Astrocyte (in vitro differentiated cells and primary cell): ENCODE measurements at places on chromosomes 5 and 9.

GRCh38 chr9:72280913-72281500 lies 84.0 kb downstream of the ZFAND5 start:
- peak; percentile 35 for DNase-seq

DNA sequence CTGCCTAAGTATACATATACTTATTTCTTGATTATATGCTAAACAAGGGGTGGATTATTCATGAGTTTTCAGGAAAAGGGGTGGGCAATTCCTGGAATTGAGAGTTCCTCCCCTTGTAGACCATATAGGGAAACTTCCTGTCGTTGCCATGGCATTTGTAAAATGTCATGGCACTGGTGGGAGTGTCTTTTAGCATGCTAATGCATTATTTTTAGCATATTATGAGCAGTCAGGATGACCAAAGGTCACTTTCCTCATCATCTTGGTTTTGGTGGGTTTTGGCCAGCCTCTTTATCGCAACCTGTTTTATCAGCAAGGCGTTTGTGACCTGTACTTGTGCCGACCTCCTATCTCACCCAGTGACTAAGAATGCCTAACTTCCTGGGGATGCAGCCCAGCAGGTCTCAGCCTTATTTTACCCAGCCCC lies 80.9 kb downstream of the ALDH7A1 start:
- DNase-seq, result peak; percentile 43

DNA sequence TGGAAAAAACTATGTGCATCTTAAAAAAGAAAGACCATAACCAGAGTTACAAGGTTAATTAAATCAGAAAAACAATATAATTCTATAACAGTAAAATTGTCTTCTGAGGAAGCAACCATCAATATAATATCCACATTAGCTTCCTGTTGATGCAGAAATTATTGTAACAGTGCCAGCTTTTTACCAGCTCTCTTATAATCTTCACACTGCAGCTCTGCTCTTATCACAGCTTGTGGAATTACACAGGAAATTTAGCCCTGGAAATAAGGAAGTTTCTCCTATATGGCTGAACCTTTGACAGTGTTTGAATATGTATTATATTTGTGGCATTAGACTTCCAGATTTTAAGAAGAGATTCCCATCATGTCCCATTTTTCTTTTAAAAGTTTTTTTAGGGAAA lies 49.1 kb upstream of the TEK start:
- DNase-seq, result no peak

GRCh38 chr5:125277494-125278154 lies 531.2 kb upstream of the ZNF608 start:
- peak; percentile 95 for DNase-seq

GRCh38 chr5:138954257-138955012 lies 79.3 kb upstream of the LRRTM2 start:
- DNase-seq, result no peak

DNA sequence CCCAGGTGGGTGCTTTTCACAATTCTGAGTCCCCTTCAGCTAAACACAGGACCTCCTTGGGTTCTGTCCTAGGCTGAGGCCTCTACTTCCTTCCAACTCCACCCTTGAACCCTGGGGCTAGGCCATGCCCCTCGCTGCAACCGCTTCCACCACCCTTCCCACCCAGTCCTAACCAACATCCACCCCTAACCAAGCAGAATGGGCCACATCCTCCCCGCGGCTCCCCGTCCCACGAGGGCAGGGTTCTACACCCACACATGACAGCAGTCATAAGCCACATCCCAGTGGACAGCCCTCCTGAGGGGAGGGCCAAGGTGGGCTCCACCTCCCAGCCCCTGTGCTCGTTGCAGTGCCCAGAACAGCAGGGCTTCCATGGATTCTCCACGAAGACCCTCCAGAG lies 65.8 kb downstream of the SHB start:
- DNase-seq, result no peak

- no peak for DNase-seq
Observed at GRCh38 chr5:73682176-73682575, 56.2 kb downstream of the ARHGEF28 start.

- DNase-seq, result peak; percentile 8
Observed at GRCh38 chr9:35577486-35577885, 27.6 kb upstream of the TESK1 start.

GRCh38 chr9:35177520-35177919 lies 15.7 kb downstream of the UNC13B start:
- no peak for DNase-seq

DNA sequence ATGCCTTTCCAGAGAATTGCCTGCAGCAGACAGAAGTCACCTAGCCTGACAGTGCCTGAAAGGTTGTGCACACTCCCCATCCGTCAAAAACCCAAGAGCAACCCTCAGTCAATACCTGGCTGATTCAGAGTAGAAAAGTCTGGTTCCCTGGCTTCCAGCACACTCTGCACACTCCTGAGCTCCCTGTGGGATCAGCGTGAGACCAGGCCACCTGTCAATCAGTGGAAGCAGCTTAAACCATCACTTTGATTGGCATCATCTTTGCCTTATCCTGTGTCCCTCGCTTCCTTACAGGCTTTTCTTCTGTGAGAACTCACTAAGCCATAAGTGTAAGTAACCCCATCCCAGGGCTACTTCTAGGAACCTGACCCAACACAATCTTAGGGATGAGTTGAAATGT lies 109.8 kb downstream of the ACTL7B start:
- DNase-seq, result no peak

GRCh38 chr5:112338681-112339337 lies 80.3 kb downstream of the EPB41L4A start:
- DNase-seq, result peak; percentile 35

GRCh38 chr9:113837334-113837733 lies 38.8 kb upstream of the ZNF618 start:
- no peak for DNase-seq

DNA sequence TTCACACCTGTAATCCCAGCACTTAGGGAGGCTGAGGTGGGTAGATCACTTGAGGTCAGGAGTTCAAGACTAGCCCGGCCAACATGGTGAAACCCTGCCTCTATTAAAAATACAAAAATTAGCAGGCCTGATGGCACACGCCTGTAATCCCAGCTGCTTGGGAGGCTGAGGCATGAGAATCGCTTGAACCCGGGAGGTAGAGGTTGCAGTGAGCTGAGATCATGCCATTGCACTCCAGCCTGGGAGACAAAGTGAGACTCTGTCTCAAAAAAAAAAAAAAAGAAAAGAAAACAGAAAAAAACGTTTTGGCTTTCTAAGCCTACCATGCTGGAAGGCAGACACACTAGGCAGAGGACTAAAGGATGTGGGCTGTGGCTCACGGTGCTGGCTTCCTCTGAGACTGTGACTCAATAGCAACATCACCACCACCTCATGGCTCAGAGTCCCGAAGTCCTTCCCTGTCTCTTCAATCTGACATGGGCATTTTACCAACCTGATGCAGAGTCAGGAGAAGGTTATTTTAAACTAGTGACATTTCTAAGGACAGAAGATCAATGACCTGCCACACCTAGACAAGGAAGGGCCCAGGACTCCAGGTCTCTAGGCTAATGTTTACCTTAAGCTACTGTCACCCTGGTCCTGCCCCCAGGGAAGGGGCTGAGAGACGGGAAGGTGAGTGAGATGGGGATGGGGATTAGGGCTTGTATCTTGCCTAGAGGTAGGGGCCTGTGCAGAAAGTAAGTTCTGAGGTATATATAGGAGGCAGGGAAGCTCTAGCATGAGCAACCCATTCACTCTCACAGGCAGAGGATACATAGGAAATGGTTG lies 3.7 kb downstream of the ECSCR start:
- DNase-seq, result peak; percentile 86

GRCh38 chr5:59021286-59021673 lies 438.4 kb downstream of the RAB3C start:
- DNase-seq, result no peak

DNA sequence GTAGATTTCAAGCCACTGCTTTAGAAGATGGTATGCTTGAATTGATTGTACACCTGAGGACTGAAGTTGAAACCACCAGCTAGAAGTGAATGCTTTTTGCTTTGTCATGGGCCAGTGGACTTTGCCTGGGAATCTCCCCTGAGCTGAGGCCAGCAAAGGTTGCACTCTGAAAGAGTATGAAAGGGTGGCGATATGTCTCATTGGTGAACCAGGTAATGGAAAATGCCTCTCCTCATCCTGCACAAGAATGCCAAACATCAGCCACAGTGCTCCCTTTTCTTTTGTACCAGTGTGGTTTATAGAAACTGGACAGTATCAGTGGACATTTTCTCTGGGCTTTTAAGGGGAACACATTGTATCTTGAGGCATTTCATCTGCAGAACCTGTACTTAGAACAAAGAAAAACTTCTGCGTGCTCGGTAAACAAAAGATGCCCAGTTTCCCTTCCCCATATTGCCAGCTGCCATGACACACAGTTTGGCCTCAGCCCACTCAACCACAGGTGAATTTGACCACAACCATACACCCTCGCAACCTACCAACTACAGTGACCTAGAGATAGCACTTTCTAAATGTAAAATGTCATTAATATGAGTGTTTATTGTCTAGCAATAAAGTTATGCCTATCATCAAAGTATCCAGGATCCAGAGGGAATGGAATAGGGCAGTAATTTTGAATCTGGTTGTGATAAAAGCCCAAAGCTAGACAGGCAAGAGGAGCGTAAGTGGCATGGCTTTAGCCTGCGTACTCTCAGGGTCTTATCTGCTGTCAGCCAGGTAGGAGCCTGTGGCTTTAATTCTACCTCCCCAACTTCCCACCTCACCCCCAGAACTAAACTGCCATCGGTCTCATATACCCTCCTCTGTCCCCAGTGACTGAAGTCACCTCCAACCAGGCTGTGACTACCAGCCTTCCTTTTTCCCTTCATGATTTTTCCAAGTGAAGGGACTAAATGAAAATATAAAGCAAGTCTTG lies 79.5 kb upstream of the LHFPL2 start:
- no peak for DNase-seq

DNA sequence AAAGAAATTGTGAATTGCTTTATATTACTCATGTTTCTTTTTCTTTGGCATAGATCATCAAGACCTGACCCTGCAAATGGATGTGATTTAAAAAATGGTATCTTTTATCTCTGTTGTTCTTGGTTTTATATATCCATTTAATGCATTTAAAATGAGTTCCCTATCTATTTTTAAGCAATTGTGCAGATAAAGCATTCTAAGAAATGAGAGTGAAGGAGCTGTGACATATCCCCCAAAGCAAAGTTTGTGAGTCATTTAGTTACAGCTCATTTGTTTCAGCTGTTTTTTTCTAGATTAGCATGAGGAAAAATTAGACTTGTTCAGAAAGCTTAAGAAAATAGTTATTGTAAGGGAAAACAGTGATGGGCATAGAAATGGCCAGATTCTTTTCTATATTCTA lies 7.6 kb upstream of the ELOVL7 start:
- DNase-seq, result peak; percentile 19

DNA sequence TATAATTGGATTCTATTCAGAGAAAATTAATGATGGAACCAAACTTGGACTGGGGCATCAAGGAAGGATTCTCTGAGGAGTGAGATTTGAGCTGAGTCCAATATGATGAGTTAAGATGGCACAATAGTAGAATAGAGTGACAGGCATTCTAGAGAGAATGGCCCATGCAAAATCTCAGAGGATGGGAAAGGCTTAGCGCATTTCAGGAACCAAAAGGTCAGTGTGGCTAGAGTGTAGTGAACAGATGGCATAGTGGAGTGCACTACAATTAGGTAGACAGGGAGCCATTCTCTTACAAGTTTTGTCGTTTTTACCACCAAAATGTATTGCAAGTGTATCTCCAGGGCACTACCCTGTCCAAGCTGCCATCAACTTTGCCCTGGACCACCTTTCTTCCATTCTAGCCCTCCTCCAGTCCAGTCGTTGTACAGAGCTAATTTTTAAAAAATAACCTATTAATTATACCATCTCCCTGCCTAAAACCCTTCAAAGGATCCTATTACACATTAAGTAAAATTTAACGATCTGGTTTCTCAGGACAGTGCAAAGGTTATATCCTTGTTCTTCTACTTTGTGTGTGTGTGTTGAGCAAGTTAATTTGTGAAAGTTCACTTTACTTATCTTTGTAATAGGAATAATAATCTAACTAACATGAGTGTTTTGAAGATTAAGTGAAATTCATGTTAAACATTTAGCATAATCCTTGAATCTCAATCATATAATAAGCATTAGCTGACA lies 211.7 kb downstream of the COMMD10 start:
- DNase-seq, result no peak

- no peak for DNase-seq
Observed at GRCh38 chr5:113153512-113154097, 177.0 kb downstream of the DCP2 start.

- no peak for DNase-seq
Observed at GRCh38 chr5:125592856-125593255, 830.4 kb upstream of the GRAMD2B start.

- DNase-seq, result no peak
Observed at GRCh38 chr5:1175015-1175414, 26.4 kb upstream of the SLC6A19 start.

GRCh38 chr9:4293293-4293941 lies 6.5 kb downstream of the GLIS3 start:
- peak; percentile 99 for DNase-seq

- DNase-seq, result no peak
Observed at GRCh38 chr5:105726093-105726492, 1944.6 kb downstream of the EFNA5 start.

GRCh38 chr5:20466512-20466911 lies 478.5 kb upstream of the CDH18 start:
- DNase-seq, result no peak

- DNase-seq, result peak; percentile 42
Observed at GRCh38 chr9:136439481-136440408, at the start of gene INPP5E. Gene INPP5E (minus strand): TSS chr9:136439845. CDS start chr9:136439419, 426 bp downstream.

- no peak for DNase-seq
Observed at GRCh38 chr5:96074870-96075269, 113.2 kb upstream of the ELL2 start.
